ENCODE measurements at places on chromosomes 12 and 14.

DNA sequence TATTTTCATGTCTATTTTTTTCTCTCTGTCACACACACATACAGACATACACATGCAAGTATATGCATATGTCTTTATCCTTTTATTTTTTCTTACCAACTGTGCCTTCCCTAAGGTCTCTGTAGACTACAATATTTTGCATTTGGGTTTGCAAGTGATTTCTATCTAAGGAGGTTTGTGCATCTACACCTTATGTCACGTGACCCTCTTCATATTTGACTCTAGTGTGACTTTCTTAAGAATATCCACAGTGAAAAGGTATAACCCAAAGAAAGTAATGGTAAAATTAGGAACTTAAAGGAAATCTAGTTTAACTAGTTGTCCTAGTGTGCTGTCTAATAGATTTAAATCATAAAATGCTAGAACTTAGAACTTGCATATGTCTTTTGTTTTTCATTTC is 298.8 kb upstream of the LRIG3 start:
- no peak for DNase-seq

GRCh38 chr12:130461839-130462557 is 124.3 kb downstream of the PIWIL1 start:
- DNase-seq: no peak

DNA sequence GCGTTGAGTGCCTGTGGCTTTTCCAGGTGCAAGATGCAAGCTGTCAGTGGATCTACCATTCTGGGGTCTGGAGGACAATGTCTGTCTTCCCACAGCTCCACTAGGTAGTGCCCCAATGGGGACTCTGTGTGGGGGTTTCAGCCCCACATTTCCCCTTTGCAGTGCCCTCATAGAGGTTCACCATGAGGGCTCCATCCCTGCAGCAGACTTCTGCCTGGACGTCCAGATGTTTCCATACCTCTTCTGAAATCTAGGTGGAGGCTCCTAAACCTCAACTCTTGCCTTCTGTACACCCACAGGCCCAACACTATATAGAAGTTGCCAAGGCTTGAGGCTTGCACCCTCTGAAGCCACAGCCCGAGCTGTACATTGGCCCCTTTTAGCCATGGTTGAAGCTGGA is 52.9 kb downstream of the PRKCH start:
- DNase-seq: no peak

DNA sequence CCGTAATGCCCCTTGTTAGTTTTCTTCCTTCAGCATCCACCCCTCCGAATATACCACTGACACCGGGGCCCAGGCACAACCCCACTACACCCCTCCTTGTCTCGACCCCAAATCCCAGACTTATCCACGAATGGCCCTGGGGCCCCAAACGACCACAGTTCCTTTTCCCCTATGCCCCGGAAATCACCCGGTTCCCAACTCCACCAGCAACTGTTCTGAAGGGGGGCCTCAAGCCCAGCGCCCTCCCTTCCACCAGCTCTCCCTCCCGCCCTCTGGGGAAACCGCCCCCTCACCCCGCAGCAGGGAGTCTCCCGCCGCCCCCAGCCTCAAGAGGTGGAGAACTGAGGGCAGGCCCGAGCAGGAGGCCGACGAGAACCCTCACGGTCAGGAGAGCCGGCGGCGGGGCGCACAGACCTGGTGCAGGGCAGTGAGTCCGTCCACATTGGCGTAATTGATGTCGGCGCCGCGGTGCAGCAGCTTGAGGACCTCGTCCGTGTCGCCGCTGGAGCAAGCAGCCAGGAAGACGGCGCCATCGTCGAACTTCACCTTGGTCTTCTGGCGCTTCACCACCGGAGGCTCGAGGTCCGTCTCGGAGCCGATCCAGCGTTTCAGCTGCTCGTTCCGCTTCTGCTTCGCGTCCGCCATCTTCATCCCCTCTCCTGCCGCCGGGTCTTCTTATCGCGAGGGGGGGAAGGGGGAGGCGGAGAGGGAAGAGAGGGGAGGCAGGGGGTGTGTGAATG is 446 bp downstream of the PPP1R12A start:
- DNase-seq: peak; percentile 65

- no peak for DNase-seq
These were observed 218.9 kb downstream of the ACSS3 start for GRCh38 chr12:81296556-81297305.

- no peak for DNase-seq
These were observed 17.8 kb downstream of the SLC8A3 start for GRCh38 chr14:70170976-70171375.

- peak; percentile 89 for DNase-seq
These were observed at the start of gene PGAM5 for GRCh38 chr12:132710405-132711079. Gene PGAM5, plus strand, starts transcription at chr12:132710842. Its CDS starts 35 bp downstream, at chr12:132710877.

GRCh38 chr12:121187501-121187900 is 22.4 kb upstream of the P2RX4 start:
- no peak for DNase-seq

GRCh38 chr12:125189015-125189414 is 123.8 kb downstream of the AACS start:
- no peak for DNase-seq

DNA sequence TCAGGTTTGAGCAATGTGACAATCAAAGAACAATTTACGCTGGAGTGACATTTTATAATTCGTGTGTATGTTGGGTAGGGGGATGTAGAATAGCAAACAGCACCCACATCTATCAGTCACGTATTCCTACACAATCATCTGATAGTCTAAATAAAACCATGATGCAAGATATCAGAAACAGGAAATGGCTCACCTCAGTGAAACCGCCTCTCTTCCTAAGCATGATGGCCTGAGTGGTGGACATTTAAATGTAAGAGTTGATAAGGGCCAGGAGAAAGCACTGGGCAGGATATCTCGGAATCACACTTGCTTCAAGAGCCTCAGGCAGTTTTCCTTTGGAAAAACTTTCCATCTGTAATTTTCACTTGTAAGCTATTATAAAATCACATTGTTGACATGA is 128.2 kb downstream of the GRIP1 start:
- DNase-seq: no peak

GRCh38 chr12:104534857-104535248 is 78.1 kb downstream of the CHST11 start:
- no peak for DNase-seq

DNA sequence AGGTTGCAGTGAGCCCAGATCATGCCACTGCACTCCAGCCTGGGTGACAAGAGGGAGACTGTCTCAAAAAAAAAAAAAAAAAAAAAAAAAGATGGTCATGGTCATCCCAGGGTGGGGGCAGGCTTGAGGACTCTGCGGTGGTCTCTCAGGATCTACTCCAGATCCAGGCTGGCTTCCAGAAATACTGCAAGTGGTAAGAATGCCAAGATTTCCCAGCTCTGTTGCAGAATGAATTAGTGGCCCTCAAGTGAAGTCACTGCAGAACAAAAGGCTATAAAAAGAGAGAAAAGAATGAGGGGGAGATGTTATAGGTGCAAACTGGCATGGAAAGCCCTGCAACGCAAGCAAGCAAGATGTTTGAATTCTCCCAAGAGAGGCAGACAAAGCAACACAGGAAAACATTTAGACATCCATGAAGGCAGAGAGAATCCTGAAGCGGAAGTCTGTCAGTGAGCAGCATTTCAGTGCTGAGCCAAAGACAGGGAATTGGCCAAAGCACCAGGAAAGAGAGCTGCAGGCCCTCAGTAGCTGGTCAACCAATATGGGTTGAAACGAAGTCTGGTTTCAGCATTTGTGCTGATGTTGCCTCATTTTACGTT is 31.9 kb upstream of the ETFBKMT start:
- DNase-seq: no peak

- no peak for DNase-seq
These were observed 182.2 kb downstream of the AACS start for GRCh38 chr12:125247477-125247876.

GRCh38 chr12:104742551-104743201 is 215.4 kb downstream of the SLC41A2 start:
- DNase-seq: no peak

DNA sequence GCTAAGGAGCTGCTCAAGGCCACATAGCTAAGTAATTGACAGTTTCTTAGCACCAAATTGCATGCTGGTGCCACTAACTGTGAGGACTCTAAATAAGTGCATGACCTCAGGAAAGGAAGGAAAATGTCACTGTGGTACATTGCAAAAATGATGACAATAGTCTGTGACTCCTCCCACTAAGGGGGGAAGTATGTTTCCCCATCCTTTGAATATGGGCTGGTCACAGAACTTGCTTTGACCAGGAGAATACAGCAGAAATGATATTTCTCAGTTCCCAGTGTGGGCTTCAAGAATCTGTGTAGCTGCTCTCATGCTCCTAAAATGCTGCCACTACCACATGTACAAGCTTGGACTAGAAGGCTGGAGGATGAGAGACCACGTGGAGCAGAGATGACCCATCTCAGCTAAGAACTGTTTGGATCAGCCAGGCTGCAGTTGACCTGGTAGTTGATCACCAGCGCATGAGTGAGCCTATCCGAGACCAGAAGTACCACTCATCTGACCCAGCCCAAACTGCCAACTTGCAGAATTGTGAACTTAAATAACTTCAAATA is 42.2 kb upstream of the NOS1 start:
- DNase-seq: no peak

DNA sequence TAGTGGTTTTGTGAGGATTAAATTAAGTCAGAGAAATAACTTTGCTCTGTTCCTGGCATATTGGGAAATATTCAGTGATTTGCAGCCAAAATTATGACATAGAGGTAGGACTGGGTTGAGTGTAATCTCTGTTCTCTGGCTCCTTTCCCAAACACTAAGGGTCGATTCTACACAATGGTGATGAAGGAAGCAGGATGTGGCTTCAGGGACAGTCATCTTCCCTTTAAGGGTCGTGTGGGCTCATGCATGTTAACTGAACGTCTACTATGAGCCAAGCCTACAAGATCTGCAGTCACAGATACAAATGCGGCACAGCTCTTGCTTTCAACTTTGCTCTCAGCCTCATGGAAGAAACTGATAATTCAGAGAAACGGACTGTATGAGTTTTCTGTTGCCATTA is 381.6 kb downstream of the VRK1 start:
- no peak for DNase-seq

DNA sequence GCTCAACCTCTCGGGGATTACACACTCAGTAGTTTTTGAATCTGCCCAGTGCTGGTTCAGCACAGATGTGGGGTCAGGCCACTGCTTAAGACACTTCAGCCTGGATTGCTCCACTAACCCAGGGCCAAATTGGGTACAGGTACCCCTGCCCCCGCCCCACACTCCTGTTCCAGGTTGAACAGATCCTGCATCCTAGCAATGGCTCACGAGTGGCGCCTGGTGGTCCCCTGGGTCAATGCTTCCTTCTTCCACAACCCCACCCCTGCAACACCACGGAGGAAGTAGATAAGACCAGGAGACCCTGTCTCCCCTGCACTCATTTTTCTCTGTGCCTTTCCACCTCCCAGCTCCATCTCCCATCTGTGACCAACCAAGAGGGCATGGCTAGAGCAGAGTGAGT is 108.4 kb downstream of the ESRRB start:
- DNase-seq: no peak

DNA sequence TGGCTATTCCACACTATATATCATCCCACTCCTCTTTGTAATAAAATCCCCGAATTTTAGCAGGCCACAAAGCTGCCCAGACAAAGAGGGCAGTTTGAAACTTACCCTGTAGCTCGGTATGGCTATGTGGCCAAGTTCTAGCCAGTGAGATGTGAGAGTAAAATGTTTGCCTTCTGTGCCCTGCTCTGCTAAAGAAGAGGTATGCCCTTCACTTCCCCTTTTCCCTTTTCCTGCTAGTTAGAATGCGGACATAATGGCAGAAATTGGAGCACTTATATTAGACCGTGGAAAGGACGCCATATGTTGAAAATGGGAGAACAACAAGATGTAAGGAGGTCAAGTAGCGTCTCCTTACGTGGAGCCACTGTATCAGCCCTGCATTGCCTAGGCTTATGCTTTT is 11.5 kb upstream of the CCDC91 start:
- no peak for DNase-seq

DNA sequence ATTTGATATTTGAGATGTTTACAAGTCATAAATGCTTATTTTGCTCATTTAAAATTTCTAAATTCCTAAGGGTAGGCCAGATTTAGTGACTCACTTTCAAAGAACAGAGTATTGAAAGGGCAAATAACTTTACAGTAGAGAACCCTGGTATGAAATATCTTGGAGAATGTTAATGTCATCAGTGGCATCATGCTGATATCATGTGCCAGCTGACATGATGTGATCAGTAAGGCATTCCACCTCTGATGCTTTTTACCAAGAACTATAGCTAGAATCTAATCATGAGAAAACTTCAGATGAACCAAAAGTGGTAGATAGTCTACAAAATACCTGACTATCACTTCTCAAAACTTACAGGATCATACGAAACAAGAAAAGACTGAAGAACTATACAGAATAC is 2.9 kb upstream of the FLRT2 start:
- DNase-seq: no peak

DNA sequence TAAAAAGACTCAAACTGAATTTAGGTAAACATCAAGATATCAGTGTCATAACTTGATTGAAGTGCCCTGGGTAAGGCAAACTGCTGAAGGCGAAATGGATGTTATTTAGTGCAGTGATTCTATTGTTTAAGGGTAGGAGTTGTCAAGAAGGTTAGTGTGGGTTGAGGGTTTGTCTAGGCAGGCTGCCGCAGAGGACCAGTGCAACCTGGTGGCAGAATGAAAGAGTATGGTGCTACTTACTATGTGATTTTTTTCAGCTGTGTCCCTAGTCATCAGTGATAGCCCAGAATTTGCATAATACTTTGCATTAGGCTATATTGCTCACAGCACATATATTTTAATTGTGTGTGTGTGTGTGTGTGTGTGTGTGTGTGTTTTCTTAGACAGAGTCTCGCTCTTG is 1127.0 kb downstream of the GALC start:
- no peak for DNase-seq

GRCh38 chr14:102154121-102154520 is 14.4 kb downstream of the WDR20 start:
- no peak for DNase-seq

DNA sequence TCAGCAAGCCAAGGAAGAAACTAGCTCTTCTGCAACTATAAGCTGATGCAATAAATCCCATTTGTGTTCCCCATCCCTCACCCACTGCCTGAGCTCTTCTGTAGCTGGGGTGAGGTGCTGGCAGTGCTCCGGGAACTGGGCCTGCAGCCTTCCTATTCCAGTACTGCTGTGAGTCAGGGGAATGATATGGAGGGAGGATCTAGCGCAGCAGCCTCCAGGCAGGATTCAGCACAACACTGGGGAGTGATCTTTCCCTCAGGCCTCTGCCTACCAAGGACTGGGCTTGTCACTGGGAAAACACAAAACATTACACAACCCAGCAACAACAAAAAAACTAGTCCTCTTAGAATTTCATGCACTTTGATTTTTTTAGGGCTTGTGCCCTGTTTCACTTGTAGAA is 58.7 kb downstream of the ST8SIA1 start:
- DNase-seq: no peak

DNA sequence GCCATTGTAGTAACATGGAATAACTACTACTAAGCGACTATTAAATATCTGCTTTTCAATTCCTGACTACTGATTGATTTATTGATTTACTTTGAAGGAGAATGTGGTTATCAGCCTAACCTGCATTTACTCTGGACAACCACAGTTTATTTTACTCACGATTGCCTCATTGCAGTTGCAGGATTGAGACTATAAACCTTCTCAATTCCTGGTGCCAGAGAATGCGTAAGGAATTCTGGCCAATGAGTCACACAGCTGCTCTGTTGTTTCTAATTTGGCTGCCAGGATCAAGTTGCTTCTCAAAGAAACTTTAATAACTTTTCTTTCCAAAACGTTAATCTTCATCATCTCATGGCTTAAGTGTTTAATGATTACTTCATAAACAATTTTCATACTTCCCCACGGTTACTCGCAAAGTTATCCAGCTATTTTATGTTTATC is 13.1 kb upstream of the TMTC1 start:
- DNase-seq: no peak

All from stimulated activated CD8-positive, alpha-beta memory T cell treated with anti-CD3 and anti-CD28 coated beads, Interleukin-4, amount 100 ng/mL, for 48 hours (primary cell).